ENCODE measurements at places on chromosomes 11 and 22. TPM values are rescaled to one million over a fixed set of nuclear protein-coding genes. Genes with fewer than 3 reads are reported as not detected.

The NCAM1 gene
- 0.15 TPM for total RNA-seq

The LINC01488 gene
- total RNA-seq: not detected

The RAC2 gene
- total RNA-seq: 2.8 TPM

The TSPAN32 gene
- under 0.01 TPM for total RNA-seq

The ACAT1 gene
- 95.1 TPM for total RNA-seq

The OR52E1 gene
- not detected for total RNA-seq

The NPAT gene
- 15.7 TPM for total RNA-seq

The OTOG gene
- total RNA-seq: not detected

The POU2AF3 gene
- not detected for total RNA-seq

The C11orf42 gene
- total RNA-seq: not detected

The OR51S1 gene
- total RNA-seq: not detected

The MMP1 gene
- total RNA-seq: 78.2 TPM

The TSPO gene
- total RNA-seq: 288 TPM

The OR52I1 gene
- total RNA-seq: not detected

The OR5B21 gene
- not detected for total RNA-seq

The LDHAL6A gene
- total RNA-seq: not detected

The TMEM191B gene
- total RNA-seq: not detected

The JOSD1 gene
- 53.2 TPM for total RNA-seq

The SMC1B gene
- total RNA-seq: not detected

The RFPL1 gene
- not detected for total RNA-seq

The PRR33 gene
- total RNA-seq: not detected

The NXPE4 gene
- total RNA-seq: not detected

The MOV10L1 gene
- 1.0 TPM for total RNA-seq

The MS4A6A gene
- total RNA-seq: 0.15 TPM

The MS4A3 gene
- total RNA-seq: not detected

The IL18 gene
- total RNA-seq: 0.87 TPM

The CARD18 gene
- total RNA-seq: not detected

The EFCAB6 gene
- total RNA-seq: 4.2 TPM

The MADD gene
- 19.1 TPM for total RNA-seq

The GALNT18 gene
- total RNA-seq: 4.6 TPM

The SAA4 gene
- total RNA-seq: not detected

The KRTAP5-1 gene
- total RNA-seq: not detected

The TCN1 gene
- total RNA-seq: not detected
